Choroid plexus epithelial cell (primary cell): ENCODE measurements at places on chromosomes 7 and 10.

- DNase-seq, result no peak
Measured at GRCh38 chr7:127619681-127620405, 1.9 kb upstream of the PAX4 start.

DNA sequence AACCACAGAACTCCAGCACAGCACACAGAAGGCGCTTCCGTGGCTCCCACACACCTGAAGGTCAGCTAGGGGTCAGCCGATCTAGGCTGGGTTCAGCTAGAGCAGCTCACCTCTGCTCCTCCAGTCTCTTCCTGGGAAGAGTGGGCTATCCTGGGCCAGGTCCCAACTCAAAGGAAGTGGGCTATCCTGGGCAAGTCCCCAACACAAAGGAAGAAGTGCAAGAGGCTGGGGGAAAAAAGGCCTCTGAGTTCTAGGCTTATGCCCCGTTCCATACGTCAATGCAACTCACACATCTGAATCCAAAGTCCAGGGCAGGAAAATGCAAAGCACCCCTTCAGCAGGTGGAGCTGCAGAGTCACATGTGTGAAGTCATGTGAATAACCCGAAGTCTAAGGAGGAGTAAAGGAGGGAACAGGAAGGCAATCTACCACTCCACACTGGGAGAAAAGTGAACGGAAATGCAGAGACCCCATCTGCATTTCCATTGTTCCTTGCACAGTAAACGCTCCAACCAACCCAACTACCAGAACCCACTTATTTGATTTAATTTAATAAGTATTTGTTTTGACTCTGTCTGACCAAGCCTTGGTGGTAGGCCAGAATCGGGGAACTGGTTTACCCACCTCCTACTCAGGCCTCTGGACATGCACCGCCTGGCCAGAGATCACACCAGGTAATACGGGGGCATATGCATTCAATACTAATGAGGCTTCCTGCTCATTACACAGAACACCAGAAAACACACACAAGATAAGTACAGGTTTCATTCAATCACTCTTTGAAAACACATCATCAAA lies 95.5 kb upstream of the RNF32 start:
- DNase-seq, result no peak

- peak; percentile 80 for DNase-seq
Measured at GRCh38 chr10:63758080-63758479, 236.9 kb downstream of the REEP3 start.

GRCh38 chr10:48254750-48255512 lies 19.6 kb downstream of the FRMPD2 start:
- DNase-seq, result no peak

DNA sequence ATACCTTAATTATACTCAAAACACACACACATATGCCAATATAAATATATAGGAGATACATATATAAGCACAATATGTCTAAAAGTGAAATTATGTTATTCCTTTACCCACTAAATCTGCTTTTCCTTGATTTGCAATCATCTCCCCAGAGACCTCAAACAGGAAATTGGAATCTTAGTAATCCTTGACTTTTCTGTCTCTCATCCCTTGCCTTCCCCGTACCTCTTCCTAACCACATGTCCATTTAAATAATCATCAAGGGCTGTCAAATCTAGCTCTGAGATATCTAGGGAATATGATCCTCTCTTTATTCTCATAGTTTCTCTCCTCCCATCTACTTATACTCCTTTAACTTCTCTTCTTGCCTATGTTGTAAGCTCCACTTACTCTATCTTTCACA lies 336.6 kb downstream of the HGF start:
- DNase-seq, result no peak

DNA sequence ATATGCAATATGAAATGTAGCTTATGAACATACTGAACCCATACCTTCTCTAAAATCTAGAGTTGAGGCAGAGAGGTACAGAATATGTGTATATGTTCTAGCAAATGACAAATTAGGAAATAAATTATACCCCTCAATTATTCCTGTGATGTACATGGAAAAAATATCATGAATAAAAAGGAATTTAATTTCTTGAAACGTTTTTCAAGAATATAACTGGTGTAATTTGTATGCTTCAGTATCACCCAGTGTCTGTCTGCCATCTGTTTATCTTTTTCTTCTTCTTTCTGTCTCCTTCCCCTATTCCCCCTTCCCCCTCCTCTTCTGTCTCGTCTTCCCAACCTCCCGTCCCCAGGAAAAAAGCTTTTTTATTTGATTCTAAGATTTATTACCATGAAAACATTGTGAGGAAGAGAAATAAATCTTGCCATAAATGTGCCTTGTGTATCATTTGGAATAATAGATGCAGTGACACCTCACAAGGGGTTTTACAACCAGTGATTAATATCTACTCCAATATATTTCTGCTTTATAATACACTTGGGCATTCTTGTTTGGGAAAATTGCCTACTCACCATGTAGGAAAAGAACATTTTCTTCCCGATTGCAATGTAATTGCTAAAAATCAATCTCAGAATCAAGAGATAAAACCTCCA lies 12.2 kb downstream of the LANCL2 start:
- no peak for DNase-seq

DNA sequence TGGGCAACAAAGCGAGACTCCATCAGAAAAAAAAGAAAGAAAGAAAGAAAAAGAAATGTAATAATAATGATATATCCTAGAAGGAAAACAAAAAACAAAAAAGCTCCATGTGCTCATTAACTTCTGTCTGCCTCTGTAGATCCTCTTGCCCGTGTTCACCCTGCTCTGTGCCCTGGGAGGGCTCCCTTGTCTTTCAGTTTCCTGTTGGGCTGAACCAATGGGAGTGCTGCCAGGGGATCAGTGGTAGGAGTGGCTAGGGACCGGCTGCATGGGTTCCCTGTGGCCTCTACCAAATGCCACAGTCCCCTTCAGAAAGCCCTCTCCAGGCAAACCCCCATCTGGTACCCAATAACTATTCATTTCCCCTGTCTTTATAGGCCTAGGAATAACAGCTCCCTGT lies 51.8 kb upstream of the PARD3 start:
- DNase-seq, result no peak

- DNase-seq, result peak; percentile 58
Measured at GRCh38 chr10:132627666-132628531, 90.3 kb downstream of the INPP5A start.

- DNase-seq, result no peak
Measured at GRCh38 chr10:66799474-66799873, 126.4 kb upstream of the LRRTM3 start.

DNA sequence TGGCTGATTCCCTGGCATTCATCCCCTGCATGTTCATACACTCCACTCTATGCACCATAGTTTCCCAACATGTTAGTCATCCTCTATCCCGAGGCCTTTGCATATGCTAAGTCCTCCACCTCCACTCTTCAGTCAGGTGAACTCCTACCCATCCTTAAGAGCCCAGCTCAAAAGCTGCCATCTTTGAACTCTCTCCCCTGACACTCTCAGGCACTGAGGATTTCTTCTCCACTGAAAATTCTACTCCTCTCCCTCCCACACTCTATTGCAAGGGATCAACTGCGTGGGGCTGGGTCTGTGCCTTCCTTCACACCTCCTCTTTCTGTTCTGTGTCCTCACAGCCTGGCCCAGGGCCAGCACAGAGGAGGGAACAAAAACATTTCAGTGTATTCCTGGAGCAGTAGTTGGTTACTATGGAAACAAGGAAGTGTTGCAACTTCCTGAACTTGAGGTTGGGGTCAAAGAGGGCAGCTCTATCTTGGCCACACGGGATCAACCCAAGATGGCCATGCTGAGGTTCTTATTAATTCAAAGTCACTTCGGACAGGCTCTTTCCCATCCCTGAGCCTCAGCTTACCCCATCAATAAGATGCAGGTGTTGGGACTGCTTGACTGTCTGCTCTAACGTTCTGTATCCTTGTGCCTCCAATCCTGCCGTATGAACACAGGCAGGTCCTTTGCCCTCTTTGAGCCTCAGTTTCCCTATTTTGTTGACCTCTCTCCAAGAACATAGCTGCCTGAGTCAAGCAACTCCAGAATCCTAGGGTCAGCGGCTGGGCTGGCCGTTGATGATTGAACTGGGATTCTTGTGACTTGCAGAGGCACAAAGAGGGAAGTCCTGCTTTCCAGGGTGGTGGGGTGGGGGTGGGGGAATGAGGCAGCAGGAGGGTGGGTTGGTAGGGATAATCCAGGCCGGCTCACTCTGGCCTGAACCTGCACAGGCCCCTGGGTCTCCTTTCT lies 15.5 kb downstream of the ZMIZ1 start:
- peak; percentile 91 for DNase-seq

- DNase-seq, result no peak
Measured at GRCh38 chr10:115056186-115056585, 37.0 kb upstream of the ATRNL1 start.

DNA sequence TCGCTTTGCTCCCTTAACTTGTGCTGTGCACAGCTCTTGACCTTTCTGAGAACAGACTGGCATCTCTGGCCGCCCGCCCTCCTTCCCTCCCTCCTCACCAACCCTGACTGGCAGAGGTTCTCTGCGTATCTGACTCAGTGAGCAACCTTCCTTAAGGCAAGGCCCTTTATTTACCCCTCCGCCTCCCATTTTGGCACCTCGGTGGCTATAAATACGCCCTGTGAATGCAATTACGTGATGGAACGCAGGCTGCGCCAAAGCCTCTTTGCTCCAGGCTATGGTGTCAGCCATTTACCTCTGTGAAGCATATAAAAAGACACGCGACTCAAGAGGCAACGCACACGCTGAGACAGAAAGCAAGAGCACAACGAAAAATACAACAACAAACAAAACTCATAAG lies 764.3 kb downstream of the SUGCT start:
- DNase-seq, result no peak

GRCh38 chr10:24333736-24334135 lies 124.8 kb downstream of the KIAA1217 start:
- DNase-seq, result peak; percentile 92

GRCh38 chr10:126315494-126316177 lies 72.6 kb downstream of the ADAM12 start:
- DNase-seq, result peak; percentile 89

GRCh38 chr10:100286051-100287033 lies at the start of gene BLOC1S2:
Gene BLOC1S2 (minus strand): TSS chr10:100286680. CDS start chr10:100286659, 21 bp downstream.
- peak; percentile 91 for DNase-seq

- no peak for DNase-seq
Measured at GRCh38 chr7:51356849-51357516, 40.4 kb upstream of the COBL start.
